Stimulated activated CD4-positive, alpha-beta T cell treated with anti-CD3 and anti-CD28 coated beads, Interleukin-4, amount 100 ng/mL, for 4 hours (primary cell): ENCODE measurements at places on chromosomes 13 and 19.

GRCh38 chr13:59318320-59318930 lies 845.3 kb downstream of the DIAPH3 start:
- DNase-seq, result peak; percentile 5

DNA sequence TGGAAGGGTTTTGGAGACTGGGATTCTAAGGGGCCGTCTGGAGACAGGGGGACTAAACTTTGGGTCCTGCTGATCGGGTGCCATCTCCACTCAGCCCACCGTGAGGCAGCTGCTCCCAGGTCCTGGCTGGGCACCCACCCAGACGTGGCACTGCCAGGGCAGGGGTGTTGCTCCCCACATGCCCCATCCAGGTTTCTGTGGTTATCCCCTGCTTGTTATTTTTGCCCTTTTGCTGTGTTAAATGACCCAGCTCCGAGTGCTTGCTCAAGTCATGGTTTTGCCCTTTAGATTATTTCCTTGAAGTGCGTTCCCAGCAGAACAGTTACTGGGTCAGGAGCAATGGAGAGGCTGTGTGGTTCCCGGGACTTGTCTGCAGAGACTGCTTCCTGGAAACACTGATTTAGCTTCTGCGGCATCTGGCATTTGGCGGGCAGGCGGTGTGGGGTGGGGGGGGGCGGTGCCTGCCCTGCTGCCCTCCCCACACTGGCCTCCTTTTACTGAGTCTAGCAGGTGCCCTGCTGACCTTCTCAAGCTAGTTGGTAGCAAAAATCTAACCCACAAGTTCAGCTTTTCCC lies 1.9 kb downstream of the RAB11B start:
- no peak for DNase-seq

- no peak for DNase-seq
Measured at GRCh38 chr13:90792335-90792734, 555.2 kb upstream of the MIR17HG start.

GRCh38 chr13:73464758-73465616 lies 406.2 kb downstream of the KLF5 start:
- no peak for DNase-seq

- no peak for DNase-seq
Measured at GRCh38 chr19:38670921-38671398, 23.5 kb downstream of the ACTN4 start.

DNA sequence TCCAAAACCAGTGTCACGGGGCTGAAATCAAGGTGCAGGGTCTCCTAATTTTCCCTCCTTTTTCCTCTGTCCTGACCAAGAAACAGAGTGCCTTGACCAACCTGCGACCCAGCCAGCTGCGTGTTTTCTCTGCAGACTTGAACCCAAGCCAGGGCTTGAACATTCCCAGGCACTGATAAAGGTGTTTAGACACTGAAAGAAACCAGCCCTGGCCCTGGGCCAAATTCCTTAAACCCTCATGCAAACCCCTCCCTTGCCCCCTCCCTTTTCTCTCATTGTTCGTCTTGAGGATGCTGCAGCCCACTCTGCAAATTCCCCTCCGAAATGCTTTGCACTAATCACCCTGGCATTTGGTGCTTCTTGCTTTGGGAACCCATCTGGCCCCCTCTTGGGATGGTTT lies 9.5 kb upstream of the FFAR2 start:
- DNase-seq, result no peak
